ENCODE measurements at places on chromosomes 12 and 14. TPM values are rescaled to one million over a fixed set of nuclear protein-coding genes. Genes with fewer than 3 reads are reported as not detected.

Gene TPH2
- not detected for total RNA-seq

Gene LHX5
- total RNA-seq: not detected

DNA sequence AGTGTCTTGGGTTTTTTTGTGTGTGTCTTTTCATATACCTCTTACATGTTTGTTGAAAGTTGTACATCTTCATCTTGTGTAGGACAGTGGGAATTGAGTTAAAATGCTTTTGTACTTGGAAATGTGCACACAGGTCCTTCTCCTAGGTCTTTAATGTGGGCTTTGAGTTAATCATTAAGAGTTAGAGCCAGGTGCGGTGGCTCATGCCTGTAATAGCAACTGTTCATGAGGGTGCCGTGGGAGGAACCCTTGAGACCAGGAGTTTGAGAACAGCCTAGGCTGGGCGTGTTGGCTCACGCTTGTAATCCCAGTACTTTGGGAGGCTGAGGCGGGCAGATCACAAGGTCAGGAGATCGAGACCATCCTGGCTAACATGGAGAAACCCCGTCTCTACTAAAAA lies 13.9 kb downstream of the CLECL1 start:
- no peak for DNase-seq

- DNase-seq: peak; percentile 77
These were observed 5.7 kb upstream of the ZNF385A start for GRCh38 chr12:54390176-54390667.

Gene ASCL1
- total RNA-seq: not detected

DNA sequence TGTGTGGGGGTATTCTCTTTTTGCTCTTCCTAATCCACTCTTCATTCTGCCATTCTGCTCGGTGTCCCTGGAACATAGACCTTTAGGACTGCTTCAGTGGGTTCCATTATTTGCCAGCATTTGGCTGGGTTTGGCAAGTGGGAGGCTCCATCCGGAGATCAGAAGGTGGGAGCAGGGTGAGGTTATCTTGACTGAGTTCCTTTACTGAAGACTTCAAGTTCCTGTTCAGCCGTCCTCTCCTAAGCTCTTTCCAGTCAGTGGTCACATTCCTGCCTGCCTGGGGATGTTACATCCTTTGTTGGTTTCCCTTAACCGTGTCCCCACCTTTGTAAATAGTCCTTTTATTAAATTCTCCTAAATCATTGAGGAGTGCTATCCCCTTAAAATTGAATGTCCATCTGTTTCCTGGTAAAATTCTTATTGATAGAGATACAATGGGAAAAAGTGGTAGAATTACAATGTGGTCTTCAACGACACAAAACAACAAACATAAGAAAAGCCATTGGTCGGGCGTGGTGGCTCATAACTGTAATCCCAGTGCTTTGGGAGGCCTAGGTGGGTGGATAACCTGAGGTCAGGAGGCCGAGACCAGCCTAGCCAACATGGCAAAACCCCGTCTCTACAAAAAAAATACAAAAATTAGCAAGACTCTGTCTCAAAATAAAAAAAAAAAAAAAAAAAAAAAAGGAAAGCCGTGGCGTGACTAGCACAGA lies 5.0 kb upstream of the MIA2 start:
- DNase-seq: no peak

- no peak for DNase-seq
These were observed 38.0 kb downstream of the PTGER2 start for GRCh38 chr14:52352061-52352491.

GRCh38 chr14:56676042-56676441 lies 96.4 kb downstream of the TMEM260 start:
- DNase-seq: no peak

Measured in ureter (tissue), 1 donor.